ENCODE measurements at places on chromosomes 13 and 19.

DNA sequence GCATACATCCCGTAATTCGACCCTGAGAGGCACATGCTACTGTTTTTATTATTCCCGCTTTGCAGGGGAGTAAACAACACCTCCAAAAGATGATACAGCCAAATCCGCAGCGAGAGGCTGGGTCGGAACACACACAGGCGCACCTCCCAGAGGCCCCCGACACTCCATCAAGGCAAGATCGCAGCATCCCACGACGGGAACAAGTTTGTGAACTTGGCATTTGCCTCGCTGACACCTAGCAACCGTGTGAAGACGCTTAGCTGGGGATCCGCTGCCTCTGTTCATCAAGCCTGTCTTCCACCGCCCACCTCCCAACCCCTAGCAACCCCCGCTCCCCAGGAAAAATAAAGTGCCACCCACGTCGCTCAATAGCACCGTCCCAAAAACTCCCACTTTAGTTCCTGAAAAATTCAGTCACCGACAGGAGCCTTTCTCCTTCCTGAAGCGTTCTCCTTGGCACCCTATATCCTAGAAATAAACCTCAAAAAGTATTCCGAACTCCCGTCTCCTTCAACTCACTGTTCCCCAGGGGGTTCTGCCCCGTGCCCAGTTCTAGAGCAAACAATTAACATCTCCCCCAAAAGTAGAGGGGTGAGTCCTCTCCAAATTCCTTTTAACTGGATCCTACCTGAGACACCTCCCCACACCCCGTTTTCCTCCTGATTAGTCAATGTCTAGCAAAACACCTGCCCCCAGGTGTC, 1.7 kb downstream of the GNG7 start:
- no peak for DNase-seq

GRCh38 chr13:107742544-107742943, 472.8 kb downstream of the LIG4 start:
- DNase-seq, result no peak

GRCh38 chr13:42001580-42001979, 40.7 kb upstream of the VWA8 start:
- DNase-seq, result peak; percentile 68

- DNase-seq, result no peak
Observed at GRCh38 chr19:55248166-55248675, 10.6 kb downstream of the PPP6R1 start.

DNA sequence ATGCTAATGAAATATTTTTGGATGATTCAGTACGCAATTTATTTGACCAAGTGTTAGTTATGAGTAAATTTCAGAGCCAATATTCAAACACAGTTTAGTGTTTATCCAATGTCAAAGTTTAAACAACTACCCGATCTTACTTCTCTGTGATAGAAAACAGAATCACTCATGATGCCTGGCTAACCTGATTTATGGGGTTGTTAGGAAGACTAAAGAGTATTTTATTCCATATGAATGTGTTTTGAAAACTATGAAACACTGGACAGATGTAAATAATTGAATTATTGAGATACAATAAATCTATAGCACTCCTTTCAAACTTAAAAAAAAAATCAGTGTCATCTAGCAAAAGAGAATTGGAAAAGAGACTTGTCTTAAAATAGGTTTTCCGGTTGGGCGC, 1181.8 kb downstream of the EFNB2 start:
- no peak for DNase-seq

DNA sequence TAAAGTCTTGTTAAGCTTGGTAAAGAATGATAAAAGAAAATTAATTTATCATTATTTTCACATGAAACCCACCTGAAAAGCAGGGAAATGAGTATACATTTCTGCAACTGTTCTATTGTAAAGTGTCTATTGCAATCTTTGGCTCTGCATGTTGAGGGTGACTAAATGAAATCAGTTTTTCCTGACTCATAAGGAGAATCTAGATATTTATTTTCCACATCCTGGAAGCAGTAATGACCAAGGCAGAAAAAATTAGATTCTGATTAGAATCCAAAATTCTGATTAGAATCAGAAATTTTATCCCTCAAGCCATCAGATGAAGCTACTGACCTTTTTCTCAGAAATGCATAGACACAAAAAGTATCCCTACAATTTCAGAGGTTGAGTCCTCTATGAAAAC, 178.4 kb downstream of the MYO16 start:
- no peak for DNase-seq

DNA sequence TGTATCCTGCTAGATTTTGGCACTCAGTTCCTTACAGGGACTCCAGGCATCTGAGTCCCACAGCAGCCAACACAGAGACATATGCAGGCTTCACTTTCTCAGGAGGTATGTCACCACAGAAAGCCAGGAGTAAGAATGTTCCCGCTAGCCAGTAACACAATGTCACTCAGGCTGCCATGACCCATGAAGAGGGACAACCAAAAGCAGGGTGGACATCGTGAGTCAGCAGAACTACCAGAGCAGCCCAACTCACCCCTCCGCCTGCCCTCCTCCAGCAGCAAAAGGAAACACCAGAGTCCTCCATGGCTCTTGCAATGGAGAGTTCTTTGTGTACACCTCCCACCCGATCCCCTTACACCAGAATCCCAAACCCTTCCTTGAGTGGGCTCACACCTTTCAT, 95.4 kb downstream of the CRYL1 start:
- no peak for DNase-seq

GRCh38 chr19:41595258-41595889, 19.4 kb downstream of the CEACAM21 start:
- DNase-seq, result peak; percentile 40

GRCh38 chr13:41502673-41503072, 45.3 kb downstream of the RGCC start:
- DNase-seq, result no peak

GRCh38 chr19:8631425-8631819, 989 bp downstream of the NFILZ start:
- DNase-seq, result peak; percentile 52

DNA sequence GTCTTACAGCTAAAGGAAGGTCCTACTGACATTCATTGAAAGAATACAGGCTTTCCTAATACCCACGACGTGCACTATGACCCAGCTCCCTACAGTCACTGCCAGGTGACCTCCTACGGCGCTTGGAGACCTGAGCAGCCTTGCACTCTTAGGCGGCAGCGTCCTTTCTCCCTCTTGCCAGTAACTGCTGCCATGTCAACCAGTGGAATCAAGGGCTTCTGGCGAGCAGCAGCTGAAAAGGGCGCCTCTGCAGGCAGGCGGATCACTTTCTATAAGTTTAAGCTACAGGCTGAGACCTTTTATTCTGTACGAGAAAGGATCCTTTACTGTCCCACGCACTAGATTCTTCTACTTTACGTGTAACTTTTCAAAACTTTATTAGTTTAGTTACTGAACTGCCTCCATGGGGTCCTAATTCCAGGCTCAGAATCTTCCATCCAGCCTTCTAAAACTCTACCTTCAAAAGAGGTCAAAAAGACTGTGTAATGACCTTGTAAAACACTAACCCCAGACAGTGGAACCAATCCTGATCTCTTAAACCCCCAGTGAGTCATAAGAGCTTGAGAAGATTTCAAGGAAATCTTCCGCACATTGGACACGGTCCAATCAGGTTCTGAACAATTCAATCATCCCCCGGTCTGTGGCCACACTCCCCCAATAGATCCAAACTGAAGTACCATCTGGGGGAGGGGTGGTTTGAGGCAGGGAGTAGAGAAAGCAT, 1.9 kb downstream of the KCTD12 start:
- peak; percentile 82 for DNase-seq

DNA sequence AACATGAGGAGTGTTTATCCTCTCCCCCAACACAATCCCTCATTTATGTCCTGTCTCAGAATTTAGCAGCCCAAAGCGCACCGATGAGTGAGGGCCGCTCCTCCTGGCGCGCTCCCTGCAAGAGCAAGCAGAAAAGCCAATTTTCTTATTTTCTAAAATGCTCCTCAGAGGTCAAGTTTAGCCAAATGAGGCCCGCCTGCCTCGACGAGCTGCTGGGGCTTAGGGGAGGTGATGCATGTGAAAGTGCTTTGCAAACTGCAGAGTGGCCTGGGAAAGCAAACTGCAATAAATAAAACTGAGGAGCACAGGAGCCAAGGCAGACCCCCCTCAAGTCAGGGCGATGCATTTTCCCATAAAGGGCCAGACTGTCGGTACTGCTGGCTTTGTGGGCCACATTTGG, 29.0 kb downstream of the CAPS start:
- DNase-seq, result no peak

- DNase-seq, result no peak
Observed at GRCh38 chr19:45889210-45889885, 3.4 kb upstream of the IRF2BP1 start.

- no peak for DNase-seq
Observed at GRCh38 chr13:25457566-25457965, 85.8 kb downstream of the ATP8A2 start.

- peak; percentile 35 for DNase-seq
Observed at GRCh38 chr13:110916301-110917142, 1.7 kb upstream of the ANKRD10 start.

GRCh38 chr13:112908342-112908741, 60.7 kb upstream of the MCF2L start:
- DNase-seq, result no peak

DNA sequence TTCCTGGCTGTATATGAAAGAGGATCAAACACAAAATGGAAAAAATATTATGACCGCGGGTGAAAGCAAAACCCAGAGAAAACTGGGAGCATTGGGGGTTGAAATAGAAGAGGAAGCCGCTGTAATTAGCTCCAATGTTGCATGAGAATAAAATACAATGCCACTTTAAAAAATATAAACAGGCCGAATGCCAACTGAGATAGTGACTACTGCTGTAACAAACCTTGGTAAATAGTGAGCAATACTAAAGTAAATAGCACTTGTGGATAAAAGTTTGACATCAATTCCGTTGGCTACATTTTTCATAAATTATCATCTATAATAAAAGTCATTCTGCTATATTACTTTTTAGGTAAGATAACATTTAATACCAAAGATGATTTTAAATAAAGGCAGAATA, 395.8 kb upstream of the MIR17HG start:
- no peak for DNase-seq

- peak; percentile 19 for DNase-seq
Observed at GRCh38 chr13:113616281-113616906, 31.8 kb downstream of the TFDP1 start.

DNA sequence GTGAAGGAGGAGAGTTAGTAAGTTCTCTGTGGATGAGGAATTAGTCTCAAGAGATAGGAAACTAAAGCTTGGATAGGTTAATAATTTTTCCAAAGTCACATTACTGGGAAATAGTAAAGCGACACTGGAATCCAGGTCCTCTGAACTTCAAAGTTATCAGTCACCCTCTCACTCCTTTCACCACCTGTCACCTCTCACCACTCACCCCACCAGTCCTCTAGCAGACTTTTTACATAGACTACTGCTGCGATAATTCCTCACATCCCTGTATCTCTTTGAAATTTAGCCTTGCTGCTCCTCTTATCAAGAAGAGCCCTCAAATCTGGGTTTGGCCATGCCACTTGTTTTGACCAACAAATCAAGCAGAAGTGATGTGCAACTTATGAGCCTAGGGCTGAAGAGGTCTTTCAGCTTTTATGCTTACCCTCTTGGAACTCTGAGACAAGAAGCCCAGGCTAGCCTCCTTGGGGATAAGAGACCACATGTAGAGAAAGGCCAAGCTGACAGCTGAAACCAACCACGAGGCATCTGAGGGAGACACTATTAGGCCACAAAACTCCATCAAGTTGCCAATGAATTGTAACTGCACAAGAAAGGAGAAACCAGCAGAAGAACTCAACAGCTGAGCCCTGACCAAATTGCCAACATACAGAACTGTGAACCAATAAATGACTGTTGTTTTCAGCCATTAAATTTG, 41.2 kb downstream of the STARD13 start:
- no peak for DNase-seq

- no peak for DNase-seq
Observed at GRCh38 chr13:108597943-108598342, 31.5 kb upstream of the MYO16 start.

DNA sequence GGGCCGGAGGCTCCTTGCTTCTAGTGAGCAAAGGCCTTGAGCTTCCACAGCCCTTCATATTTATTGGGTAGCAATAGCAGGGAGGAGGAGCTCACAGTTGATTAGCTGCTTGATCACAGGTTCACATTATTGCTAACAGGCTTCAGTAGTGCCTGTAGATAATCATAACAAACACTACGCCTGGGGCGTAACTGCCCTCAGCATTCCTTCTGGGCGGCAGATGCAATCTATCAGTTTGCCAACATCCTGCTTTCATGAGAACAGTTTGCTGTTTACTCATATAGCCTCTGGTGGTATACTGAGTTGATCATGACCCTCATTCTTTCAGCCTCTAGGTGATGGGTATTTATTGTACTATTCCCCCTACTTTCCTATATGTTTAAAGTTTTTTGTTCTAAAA, 149.4 kb downstream of the B3GLCT start:
- no peak for DNase-seq

- DNase-seq, result no peak
Observed at GRCh38 chr13:42384265-42384664, 112.3 kb downstream of the AKAP11 start.

DNA sequence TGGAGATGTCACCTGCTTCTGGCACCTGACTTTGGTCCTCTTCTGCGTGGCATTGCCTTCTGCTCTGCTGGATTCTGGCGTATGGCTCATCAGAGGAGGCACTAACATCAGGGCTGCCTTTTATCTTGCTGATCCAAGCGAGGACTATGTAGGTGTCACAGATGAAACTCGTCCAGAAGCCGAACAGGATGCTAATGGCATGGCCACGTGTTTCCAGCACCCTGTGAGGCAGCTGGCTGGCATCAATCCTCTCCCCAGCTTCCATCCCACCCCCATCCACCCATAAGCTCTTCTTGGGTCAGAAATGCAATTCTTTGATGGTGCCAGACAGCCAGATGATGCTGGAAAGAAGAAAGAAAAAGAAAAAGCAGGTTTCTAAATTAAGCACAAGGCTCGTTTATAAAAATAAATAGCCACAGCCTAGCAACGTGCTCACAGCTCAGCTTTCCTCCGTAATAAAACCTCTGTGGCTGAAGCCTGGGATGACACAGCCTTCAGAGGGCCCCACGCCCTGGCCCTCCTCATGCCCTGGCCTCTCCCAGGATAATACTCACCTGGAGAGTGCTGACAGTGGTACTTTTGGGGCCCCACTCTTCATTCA, 212.9 kb upstream of the SERP2 start:
- peak; percentile 25 for DNase-seq

- DNase-seq, result no peak
Observed at GRCh38 chr13:34886121-34886875, 55.8 kb upstream of the NBEA start.

All from umbilical cord (tissue), 2 donors.